Naive thymus-derived CD8-positive, alpha-beta T cell (primary cell): ENCODE measurements at places on chromosomes 5 and 9. TPM values are rescaled to one million over a fixed set of nuclear protein-coding genes. Genes with fewer than 3 reads are reported as not detected.

EQTN gene
- not detected for polyA plus RNA-seq

- no peaks in the 10 kb centered on the region for H3K4me1 ChIP-seq
- peaks cover 26% of the 10 kb centered on the region for H3K27me3 ChIP-seq
- H3K27ac ChIP-seq, result no peak overlapping the region
Measured at GRCh38 chr5:137470111-137470920, 28.8 kb downstream of the SPOCK1 start.

DNA sequence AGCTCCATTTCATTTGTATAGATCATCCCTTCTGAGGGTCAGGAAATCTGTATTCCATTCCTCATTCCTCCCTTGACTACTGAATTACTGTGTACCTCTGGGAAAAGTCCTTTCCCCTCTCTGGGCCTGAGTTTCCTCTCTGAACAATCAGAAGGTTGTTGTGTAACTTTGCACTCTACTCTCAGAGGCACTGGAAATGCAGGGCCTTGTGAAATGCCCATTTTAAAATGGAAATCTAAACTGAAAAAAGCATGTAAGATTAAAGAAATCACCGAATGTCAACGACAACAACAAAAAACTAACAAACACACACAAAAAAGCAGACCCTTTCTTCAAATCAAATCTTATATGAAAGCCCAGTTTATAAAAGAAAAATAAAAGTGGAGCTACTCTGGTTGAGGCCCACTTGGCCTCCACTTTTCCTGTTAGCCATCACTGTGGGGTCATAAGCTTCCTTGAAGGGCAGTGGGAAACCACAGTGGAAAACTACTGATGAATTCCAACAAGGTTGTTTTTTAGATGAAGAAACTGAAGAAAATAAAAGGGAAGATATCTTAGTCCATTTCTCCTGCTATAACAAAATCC lies 21.6 kb upstream of the GRPEL2 start:
- H3K4me3 ChIP-seq, result no peak overlapping the region
- H3K36me3 ChIP-seq, result no peaks in the 10 kb centered on the region
- DNase-seq, result no peak
- no peak overlapping the region for H3K27ac ChIP-seq

DNA sequence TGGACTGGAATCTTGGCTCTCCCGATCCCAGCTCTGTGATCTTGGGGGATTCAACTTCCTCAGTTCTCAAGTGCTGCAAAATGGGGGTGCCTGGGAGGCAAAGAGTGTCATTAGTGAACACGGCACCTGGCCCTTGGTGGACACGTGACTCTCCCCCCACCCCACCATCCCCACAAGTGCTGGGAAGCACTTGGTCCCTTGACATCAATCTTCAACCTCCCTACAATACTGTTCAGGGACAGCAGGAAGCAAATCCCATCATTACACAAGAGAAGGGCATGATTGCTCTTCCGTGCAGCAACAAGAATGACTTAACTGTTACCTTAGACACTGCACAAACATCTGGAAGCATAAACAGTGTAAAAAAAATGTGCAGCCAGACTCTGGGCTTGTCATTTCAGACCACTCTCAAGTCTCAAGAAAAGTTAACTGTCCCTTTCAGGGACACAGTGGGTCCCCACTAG lies 61.4 kb downstream of the PSMB7 start:
- no peak overlapping the region for H3K4me3 ChIP-seq
- H3K36me3 ChIP-seq, result peaks cover 3% of the 10 kb centered on the region
- DNase-seq, result no peak

- H3K27ac ChIP-seq, result no peak overlapping the region
- no peaks in the 10 kb centered on the region for H3K36me3 ChIP-seq
- no peaks in the 10 kb centered on the region for H3K4me1 ChIP-seq
Measured at GRCh38 chr9:115098226-115098965, 19.6 kb downstream of the TNC start.

DNM1 gene
- not detected for polyA plus RNA-seq

- peaks cover 2% of the 10 kb centered on the region for H3K27me3 ChIP-seq
- DNase-seq, result no peak
- no peaks in the 10 kb centered on the region for H3K36me3 ChIP-seq
- H3K27ac ChIP-seq, result no peak overlapping the region
Measured at GRCh38 chr9:136648751-136649150, 14.0 kb upstream of the EGFL7 start.

ESM1 gene
- polyA plus RNA-seq, result 0.11 TPM

GRCh38 chr5:53927668-53928247 lies 367.3 kb downstream of the NDUFS4 start:
- no peak for DNase-seq
- H3K27me3 ChIP-seq, result no peaks in the 10 kb centered on the region
- H3K27ac ChIP-seq, result no peak overlapping the region
- H3K36me3 ChIP-seq, result no peaks in the 10 kb centered on the region

- no peak overlapping the region for H3K27ac ChIP-seq
- H3K4me3 ChIP-seq, result no peak overlapping the region
- no peaks in the 10 kb centered on the region for H3K4me1 ChIP-seq
- no peaks in the 10 kb centered on the region for H3K36me3 ChIP-seq
- DNase-seq, result no peak
- no peaks in the 10 kb centered on the region for H3K27me3 ChIP-seq
Measured at GRCh38 chr5:134637116-134637721, 4.6 kb upstream of the SAR1B start.

SOX30 gene
- polyA plus RNA-seq, result 0.07 TPM

SLC1A1 gene
- polyA plus RNA-seq, result not detected

PCDHA2 gene
- polyA plus RNA-seq, result not detected

DNA sequence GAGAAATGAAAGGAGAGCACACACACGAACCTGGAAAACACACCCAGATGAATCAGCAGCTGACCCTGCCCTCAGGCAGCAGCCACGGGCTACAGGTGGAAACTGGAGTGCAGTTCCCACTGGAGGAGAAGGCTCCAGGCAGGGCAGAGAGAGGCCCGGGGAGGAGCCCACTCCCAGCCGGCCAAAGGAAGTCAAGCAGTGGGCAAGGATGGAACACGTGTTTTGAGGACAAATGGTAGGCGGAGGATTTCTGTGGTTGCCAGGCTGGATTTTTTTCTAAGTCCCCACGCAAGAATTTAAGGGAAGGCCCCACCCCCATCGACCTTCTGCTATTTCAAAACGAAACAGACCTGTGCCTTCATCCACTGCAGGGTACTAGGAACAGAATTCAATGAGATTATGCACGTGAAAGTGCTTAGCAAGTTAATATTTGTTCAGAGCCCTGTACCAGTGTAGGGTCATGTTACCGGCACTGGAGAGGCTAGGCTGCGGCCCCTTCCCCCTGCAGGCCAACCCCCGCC lies 6.8 kb downstream of the EPB41L4B start:
- no peaks in the 10 kb centered on the region for H3K36me3 ChIP-seq
- H3K27ac ChIP-seq, result no peak overlapping the region
- H3K27me3 ChIP-seq, result peaks cover 51% of the 10 kb centered on the region

PALM2AKAP2 gene
- not detected for polyA plus RNA-seq

KLF4 gene
- polyA plus RNA-seq, result not detected

DNA sequence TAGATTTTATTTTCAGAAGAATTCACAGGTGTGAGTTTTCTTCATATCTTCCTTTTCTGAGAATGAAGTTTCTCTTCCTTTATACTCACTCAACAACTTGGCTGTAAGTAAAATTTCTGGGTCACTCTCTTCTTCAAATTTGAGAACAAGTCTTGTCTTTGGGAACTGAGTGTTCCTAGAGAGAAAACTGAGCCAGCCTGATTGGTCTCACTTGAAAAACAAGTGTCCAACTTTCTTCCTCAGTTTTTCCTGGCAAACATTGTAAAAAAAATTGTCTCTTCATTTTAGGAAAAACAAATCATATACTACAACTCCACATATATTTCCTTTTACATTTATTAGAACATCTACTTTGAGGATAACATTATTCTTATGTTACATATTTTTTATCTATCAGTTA lies 156.1 kb upstream of the GHR start:
- no peak overlapping the region for H3K4me3 ChIP-seq
- DNase-seq, result no peak
- no peaks in the 10 kb centered on the region for H3K4me1 ChIP-seq
- no peaks in the 10 kb centered on the region for H3K27me3 ChIP-seq
- H3K27ac ChIP-seq, result no peak overlapping the region

PCDHGA5 gene
- polyA plus RNA-seq, result not detected

DNA sequence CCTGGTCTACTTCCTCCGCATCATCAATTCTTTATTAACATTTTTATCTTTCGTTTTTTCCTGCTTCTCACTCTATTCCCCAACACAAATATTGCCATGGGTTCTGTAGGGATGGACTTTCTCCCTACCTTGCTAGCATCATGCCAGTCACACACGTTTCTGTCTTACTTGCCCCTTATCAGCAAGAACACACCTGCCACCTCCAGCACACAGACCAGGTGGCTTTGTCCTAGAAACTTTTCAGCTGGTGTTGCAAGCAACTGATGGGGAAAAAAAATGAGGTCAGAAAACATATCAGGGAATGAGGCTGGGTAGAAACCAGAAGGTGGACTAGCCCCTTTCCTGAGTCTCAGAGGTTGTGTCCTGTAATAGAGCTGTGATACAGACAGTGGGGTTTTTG lies 5.8 kb downstream of the SH3RF2 start:
- H3K27me3 ChIP-seq, result peaks cover 19% of the 10 kb centered on the region
- DNase-seq, result no peak
- H3K27ac ChIP-seq, result no peak overlapping the region
- H3K4me3 ChIP-seq, result no peak overlapping the region
- H3K4me1 ChIP-seq, result no peaks in the 10 kb centered on the region
- no peaks in the 10 kb centered on the region for H3K36me3 ChIP-seq

DNA sequence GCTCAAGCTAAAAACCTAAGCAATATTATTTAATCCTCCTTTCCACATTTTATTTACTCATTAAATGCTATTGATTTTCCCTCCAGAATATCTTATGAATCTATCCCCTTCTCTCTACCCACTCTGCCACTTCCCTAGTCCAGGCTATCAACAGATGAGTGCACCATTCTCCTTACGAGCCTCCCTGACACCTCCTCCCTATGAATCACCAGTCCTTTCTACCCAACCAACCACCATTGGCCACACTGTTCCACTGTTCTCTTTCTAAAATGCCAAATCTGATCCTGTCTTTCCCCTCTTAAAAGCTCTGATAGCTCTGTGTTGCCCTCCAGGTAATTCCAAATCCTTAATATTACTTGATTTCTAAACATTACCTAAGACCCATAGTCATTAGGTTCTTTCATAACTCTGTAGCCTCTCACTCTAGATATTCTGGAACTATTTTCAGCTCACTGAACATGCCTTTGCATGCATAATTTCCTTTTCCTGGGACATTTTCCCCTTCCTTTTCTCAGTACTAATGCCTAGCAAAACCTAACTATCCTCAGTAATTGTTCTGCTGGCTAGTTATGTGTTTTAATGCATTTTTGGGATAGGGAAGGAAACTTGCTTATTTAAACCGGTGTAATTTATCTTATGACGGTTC lies 126.3 kb downstream of the UNC13B start:
- H3K27ac ChIP-seq, result no peak overlapping the region
- H3K36me3 ChIP-seq, result no peaks in the 10 kb centered on the region
- no peaks in the 10 kb centered on the region for H3K4me1 ChIP-seq
- DNase-seq, result no peak
- H3K27me3 ChIP-seq, result peaks cover 27% of the 10 kb centered on the region

GRCh38 chr5:30108051-30108450 lies 1085.4 kb upstream of the CDH6 start:
- H3K4me3 ChIP-seq, result no peak overlapping the region
- no peaks in the 10 kb centered on the region for H3K27me3 ChIP-seq
- H3K36me3 ChIP-seq, result no peaks in the 10 kb centered on the region
- DNase-seq, result no peak
- no peak overlapping the region for H3K27ac ChIP-seq
- no peaks in the 10 kb centered on the region for H3K4me1 ChIP-seq

PCDHB5 gene
- polyA plus RNA-seq, result not detected

DNA sequence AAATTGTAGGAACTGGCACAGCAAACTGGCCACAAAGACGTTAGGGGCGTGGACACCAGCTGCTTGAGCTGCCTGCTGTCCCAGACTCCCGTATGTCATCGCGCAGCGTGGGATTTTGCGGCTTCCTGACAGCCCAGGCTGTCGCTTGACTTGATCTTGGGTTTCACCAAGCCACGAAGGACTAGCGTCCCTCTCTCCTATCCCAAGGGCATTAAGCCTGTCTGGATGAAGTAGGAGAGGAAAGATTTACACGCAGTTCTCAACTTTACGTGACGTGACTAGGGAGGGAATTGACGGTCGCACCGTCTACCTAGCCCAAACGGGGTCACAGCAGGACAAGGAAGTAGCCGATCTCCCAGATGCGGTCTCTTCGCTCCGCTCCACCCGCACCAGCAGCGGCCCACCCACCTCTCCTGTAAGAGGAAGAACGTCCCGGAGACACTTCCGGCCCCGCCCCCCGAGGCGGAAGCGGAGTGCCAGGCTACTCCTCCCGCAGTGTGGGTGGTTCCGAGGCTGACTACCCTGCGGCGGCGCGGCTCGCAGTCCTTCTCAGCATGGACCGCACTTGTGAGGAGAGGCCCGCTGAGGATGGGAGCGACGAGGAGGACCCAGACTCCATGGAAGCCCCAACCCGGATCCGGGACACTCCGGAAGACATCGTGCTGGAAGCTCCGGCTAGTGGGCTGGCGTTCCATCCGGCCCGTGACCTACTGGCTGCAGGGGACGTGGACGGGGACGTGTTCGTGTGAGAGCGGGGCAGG lies at the start of gene WDR55:
Gene WDR55, plus strand, starts transcription at position 546 of the 761 bp plus-strand sequence. Its CDS starts 9 bp downstream, at position 555.
- H3K4me3 ChIP-seq, result peak within 1 kb of the TSS; percentile 98
- H3K4me1 ChIP-seq, result peaks cover 37% of the 10 kb centered on the region
- no peaks in the 10 kb centered on the region for H3K27me3 ChIP-seq
- DNase-seq, result peak; percentile 96
- H3K27ac ChIP-seq, result peak within 1 kb of the TSS; percentile 98

DNA sequence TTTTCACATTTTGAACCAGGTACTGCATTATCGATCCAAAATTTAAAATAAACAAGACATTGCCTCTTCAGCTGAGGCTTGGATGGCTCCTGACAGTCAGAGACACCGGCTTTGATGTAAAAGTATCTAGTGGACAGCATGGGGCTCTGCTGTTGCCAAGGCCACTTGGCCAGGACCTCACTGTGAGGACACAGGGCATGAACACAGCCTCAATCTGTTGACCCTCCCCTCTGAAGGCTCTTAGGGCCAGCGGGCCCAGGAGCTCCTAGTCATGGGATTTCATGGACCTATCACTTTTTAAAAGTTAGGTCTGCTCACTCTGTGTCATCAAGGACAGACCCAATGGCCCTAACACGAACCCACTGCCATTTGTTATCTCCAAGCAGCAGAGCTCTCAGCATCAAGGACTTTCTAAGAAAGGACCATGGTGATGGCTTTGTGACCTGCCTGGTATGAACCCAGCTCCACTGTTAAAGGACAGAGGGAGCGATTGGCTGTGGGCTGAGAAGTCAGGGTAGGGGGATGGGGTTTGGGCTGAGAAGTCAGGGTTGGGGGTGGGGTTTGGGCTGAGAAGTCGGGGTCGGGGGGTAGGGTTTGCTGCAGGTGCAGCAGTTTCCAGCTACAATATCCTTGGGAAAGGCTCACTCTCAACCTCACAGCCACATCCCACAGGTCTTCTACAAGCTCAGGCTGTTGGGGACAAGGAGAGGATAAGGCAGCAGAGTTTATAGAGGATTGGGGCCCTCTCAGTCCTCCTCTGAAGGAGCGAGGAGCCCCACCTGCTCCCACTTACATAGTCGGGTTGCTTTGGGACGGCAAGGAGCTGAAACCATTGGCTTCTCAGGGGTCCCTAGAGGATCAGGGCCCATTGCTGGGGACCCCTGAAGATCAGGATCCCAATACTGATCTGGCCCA lies 146.8 kb downstream of the BARX1 start:
- peaks cover 3% of the 10 kb centered on the region for H3K36me3 ChIP-seq
- H3K4me3 ChIP-seq, result no peak overlapping the region
- peaks cover 8% of the 10 kb centered on the region for H3K27me3 ChIP-seq
- no peak for DNase-seq
- no peak overlapping the region for H3K27ac ChIP-seq
- H3K4me1 ChIP-seq, result no peaks in the 10 kb centered on the region
